AG04450 (cell line): ENCODE measurements at places on chromosomes 3 and 15.

DNA sequence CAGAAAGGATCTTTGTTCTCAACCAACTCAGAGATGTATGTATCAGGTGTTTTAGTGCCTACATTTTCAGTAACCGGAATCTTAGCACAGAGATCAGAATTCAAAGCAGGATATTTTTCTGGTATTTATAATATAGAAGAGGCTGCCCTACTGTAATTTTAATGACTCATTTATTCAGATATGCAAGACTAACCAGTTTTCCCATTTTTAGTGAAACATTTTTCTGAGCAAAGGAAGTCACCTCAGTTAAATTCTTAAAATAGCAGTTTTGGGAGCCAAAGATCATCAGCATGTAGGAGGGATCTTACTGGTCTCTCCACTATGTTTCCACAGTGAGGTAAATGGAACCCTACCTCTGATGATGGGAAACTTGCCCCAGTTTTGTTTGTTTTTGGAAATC, 42.0 kb downstream of the SRP14 start:
- DNase-seq: no peak

DNA sequence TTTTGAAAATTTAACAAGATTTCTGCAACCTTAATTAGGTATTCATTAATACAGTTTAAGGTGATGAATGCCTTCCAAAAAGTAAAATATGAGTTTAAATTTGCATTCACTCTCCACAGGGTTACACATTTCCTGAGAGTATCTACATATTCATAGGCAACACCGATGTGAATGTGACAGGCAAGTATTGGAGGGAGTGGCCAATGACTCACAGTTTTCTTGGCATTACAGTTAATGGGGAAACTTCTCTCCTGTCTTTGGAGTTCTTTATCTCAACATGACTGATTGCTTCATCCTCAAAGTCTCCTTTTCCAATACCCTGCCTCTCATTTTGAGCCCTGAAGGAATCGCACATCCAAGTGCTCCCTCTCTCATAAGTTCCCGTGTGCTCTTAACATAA, 181.9 kb upstream of the CHL1 start:
- no peak for DNase-seq

- DNase-seq: no peak
Measured at GRCh38 chr3:12879191-12879815, 37.9 kb upstream of the RPL32 start.

- no peak for DNase-seq
Measured at GRCh38 chr3:130839813-130840212, 54.1 kb upstream of the ATP2C1 start.

- no peak for DNase-seq
Measured at GRCh38 chr15:98873441-98874218, 134.0 kb downstream of the PGPEP1L start.

- no peak for DNase-seq
Measured at GRCh38 chr3:51988286-51989146, 5.2 kb downstream of the ACY1 start.

DNA sequence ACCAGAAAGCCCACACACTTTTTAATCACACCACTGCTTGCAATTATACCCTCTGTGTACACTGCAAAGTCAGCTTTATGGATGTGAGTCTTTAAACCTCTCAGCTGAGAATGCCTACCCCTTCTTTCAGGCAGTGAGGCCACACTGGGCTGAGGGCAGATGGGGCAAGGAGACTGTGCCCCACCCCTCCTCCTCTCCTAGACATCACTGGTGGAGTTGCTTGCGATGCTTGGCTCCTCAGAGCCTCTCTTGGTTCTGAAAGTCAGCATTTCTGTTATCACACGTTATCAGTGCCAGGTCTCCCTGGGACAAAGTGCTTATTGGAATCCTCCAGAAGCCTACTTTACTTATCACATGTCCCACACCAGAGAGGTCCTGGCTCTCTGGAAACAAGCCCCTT, 128.2 kb downstream of the ZNF621 start:
- DNase-seq: no peak

- no peak for DNase-seq
Measured at GRCh38 chr15:47985568-47985967, 135.2 kb upstream of the SLC24A5 start.

- no peak for DNase-seq
Measured at GRCh38 chr15:91872356-91873137, 19.0 kb downstream of the SLCO3A1 start.

GRCh38 chr15:45521596-45522327, 793 bp downstream of the SLC30A4 start:
- no peak for DNase-seq

- no peak for DNase-seq
Measured at GRCh38 chr3:70111411-70111810, 111.9 kb downstream of the SAMMSON start.

DNA sequence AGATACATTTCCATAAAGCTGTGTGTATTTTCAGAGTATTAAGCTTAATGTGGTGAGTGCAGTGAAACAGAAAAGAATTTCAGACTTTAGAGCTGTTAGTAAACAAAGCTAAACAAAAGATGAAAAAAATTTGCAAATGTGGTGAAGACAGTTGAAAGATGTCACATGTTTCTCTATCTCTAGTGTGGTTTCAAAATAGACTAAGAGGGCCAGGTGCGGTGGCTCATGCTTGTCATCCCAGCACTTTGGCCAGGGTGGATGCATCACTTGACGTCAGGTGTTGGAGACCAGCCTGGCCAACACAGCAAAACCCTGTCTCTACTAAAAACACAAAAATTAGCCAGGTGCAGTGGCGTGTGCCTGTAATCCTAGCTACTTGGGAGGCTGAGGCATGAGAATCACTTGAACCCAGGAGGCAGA, 466.0 kb upstream of the NR2F2 start:
- DNase-seq: peak; percentile 26

DNA sequence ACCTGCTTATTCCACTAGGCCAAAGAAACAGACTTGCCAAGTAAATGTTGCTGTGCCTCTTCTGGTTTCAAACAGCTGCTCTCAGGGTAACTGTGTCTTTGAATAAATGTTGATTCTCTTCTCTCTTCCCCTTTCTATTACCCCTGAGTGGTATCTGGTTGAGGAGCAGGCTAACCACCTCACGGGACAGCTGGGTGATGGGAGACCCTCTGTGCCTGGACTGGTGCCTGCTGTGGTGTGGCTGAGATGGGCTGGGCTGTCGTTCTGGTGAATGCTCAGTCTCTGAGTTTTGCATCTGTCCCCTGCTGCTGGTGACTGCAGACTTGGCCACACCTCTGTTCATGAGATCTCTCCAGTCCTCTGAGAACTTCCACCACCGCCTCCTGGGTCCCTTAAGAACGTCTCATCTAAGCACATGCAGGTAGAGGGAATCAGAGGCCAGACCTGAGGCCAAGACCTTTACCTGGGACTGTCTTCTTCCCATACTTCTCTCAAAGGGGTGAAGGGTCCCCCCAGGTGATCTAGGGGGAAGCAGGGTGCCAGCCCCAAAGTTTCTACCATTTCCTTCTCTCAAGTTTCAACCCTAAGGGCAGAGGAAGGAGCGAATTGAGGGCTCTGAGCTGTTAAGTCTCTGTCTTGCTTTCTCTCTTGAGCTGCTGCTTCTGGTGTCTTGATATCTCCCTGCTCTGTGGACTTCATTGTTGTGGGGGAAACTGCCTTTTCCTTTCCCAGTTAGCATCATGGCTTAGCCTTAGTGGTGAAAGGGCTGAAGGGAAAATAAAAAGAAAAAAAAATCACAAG, 252.9 kb downstream of the EBLN2 start:
- DNase-seq: no peak

DNA sequence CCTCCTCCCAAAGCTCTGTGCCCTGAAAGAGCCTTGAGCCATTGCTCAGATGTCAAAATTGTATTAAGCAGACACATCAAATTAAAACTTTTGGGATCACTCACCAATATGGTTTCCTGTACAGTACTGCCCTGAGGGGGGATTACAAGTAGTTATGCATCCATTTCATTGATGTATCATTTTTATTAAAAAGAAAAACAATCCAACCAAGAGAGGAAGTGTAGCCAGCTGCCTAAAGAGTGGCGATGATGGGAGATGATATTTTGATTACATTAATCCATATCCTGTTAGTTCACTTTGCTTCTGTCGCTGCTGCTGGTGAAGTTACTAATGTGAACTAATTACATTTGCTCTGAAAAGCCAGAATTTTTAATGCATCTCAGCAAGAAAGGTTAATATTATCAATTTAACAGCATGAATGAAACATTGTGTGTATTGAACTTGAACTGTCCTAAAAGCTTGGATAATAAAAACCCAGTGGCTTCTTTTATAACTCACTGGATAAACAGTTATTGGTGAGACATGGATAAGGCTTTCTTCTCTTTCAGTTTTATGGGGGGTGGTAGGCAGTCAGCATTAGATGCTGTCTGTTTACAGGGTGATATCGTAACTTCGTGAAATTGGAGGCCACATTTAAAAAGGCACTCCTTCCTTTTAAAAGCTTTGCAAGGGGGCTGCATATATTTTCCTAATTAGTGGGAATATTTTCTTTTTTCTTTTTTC, 87.7 kb downstream of the IGF1R start:
- no peak for DNase-seq

- DNase-seq: no peak
Measured at GRCh38 chr3:159978918-159979703, 9.5 kb upstream of the IL12A start.

DNA sequence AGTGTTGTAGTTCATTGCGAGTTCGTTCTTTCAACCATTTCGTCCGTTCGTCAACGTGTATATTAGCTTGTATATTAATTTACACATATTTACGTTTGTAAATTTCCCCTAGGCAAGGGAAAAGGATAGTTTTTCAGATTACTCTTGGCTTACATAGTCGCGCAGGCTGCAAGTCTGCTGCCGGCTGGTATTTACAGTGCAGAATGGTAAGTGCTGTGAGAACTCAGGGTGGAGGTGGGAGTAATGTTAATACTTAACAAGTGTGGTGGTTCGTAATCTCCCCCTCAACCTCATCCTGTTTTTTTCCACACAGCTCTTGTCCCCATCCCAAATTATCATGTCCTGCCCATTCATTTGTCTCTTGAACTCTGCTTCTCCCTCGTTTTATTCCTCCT, 766 bp downstream of the FAM98B start:
- no peak for DNase-seq

DNA sequence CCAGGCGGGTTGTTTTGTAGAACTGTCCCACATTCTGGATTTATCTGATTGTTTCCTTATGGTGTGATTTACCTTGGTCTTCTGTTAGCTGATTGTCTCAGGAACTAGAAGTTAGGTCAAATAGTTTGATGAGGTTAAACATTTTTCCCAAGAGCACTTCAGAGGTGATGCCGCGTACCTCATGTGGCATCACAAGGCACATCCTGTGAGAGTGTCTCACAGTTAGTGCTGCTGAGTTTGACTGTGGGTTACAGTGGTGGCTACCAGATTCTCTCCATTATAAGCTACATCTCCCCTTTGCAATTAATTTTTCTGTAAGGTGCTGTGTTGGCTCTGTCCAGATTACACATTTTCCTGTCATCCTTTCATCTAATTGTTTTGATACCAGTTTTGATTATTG, 12.6 kb downstream of the RPUSD3 start:
- DNase-seq: no peak

GRCh38 chr15:58521293-58521991, 89.7 kb downstream of the LIPC start:
- DNase-seq: peak; percentile 26

DNA sequence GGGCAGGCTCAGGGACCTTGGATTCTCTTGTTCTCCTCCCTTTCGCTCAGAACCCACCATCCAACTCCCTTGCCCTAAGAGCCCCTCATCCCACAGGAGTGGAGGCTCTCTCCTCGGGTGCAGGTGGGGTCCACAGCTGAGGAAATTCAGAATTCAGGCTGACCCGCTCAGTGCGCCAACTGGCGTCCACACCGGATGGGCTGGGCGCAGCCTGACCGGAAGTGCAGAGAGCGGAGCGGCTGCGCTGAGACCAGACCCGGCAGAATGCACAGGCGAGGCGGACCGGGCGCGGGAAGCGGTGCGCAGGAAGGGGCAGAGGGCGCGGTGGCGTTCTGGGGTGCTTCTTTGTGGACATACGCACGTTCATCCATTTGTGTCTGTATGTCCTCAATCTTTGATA, 210.4 kb upstream of the NDN start:
- no peak for DNase-seq

DNA sequence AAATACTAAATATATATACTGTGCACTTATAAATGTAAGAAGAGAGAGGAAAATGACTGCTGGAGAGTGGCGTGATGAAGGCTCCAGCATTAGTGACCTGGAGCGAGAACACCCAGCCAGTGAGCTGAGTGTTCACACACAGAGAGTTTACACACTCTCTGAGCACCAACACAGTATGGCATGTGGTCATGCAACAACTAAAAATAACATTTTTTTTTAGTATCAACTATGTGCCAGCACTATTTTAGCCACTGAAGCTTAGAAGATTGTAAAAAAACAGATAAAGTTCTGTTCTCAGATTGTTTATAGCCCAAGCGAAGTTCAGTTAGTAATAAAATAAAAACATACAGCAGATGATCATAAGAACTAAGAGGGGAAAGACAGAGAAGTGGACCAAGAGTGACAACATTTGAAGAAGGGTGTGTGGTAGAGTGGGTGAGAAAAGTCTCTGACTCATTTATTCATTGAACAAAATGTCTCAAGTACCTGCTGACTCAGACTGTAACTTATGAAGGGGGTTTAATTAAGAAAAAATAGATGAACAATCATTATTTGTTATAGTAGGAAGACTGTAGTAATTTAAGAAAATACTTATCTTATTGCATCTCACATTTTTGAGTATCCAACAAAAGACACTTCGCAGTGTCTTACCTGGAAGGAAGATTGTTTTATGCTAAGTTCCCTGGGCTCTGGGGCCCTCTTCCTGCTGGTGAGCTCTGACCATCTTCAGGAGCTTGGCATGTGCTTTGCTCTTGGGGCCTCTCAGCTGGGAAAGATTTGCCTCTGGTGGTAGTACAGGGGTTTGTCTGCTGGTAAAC, 43.8 kb downstream of the GAP43 start:
- DNase-seq: no peak

DNA sequence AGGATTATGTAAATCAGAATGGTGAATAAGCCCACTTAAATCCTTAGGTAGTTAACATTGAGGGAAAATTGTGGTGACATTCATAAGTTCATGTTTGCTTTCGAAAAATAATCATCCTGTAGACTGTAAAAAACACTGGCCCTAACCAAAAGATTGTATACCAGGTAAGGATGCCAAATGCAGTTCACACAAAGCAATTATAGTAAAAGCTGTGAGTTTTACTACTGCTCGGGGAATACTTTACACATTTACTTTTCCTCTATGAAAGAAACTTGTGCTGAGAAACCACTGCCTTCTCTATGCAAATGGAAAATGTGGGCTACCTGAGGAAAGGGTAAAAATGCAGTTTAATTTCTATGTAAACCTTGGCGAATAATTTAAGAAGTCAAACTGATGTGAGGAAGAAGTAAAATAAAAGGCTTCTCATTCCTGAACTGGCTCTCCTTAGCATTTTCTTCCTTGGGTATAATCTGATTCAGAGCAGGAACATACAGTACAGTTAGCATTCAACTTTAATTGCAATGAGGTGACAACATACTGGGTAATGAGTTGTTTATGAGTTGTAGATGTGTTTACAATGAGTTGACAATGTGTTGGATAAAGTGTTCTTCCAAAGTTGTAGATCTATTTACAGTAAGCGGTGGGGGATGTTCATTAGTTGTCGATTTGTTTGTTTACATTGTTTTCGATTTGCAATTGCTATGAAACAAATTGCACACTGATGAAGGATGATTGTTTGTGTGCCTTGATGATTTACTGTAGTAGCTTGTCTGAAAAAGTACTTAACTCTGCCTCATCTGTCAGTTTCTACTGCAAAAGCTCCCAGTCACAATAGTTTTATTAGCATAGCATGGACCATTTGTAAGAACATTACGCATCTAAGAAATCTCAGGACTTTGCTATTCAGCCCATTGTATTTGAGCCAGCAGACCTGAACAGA, 453.0 kb upstream of the DPH6 start:
- DNase-seq: no peak

- DNase-seq: no peak
Measured at GRCh38 chr3:143552851-143553250, 295.4 kb downstream of the SLC9A9 start.

GRCh38 chr3:159637883-159638542, 350.6 kb upstream of the IL12A start:
- DNase-seq: peak; percentile 32
